Inflammatory macrophage treated with lipopolysaccharide for 1 hour (primary cell): ENCODE measurements at places on chromosomes 11 and 22.

GRCh38 chr22:29206372-29207242, 911 bp downstream of the EMID1 start:
- no peak for DNase-seq

GRCh38 chr11:24198481-24198880, 298.4 kb upstream of the LUZP2 start:
- DNase-seq = no peak

DNA sequence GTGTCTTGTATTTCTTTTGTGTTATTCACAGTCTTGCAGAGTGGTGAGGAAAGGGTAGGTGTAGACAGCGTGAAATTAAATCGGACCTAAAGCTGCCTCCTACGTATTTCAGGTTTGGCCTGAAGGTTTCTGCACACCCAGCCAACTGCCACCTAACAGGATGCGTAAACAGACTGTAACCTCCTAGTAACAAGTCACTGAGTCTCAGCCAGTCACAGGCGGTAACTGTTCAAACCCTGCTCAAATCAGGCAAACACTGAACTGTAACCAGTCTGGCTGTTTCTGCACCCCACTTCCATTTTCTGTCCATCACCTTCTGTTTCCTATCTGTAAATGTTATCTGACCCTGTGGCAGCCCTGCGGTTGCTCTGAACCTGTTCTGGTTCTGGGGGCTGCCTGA, 87.1 kb downstream of the ADAMTS15 start:
- DNase-seq = no peak

GRCh38 chr11:110374921-110375320, 54.8 kb upstream of the FDX1 start:
- DNase-seq = peak; percentile 93

- peak; percentile 35 for DNase-seq
Observed at GRCh38 chr11:57356268-57356667, 18.1 kb downstream of the P2RX3 start.

DNA sequence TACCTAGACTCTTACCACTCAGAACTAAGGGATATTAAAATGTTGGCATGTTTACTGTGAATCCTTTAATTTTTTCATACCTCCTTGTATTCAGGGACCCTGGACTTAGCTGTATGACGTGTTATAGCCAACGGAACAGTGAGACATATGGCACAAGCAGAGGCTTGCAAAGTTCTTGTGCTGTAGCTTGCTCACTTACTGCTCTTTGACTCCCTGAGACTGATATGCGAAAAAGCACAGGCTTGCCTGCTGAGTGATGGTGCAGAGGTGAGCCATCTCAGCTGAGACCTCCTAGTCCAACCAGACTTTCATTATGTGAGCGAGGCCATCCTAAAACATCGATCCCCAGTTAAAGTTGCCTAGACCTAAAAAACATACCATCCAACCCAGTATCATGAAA, 811.0 kb downstream of the METTL15 start:
- DNase-seq = no peak

- no peak for DNase-seq
Observed at GRCh38 chr22:36107436-36107835, 53.1 kb downstream of the APOL3 start.

DNA sequence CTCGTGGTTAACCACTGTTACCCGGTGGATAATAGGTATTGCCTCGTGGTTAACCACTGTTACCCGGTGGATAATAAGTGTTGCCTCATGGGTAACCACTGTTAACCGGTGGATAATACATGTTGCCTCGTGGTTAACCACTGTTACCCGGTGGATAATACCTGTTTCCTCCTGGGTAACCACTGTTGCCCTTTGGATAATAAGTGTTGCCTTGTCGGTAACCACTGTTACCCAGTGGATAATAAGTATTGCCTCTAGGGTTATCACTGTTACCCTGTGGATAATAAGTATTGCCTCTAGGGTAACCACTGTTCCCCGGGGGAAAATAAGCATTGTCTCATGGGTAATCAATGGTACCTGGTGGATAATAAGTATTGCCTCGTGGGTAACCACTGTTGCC, 15.0 kb upstream of the NXPE4 start:
- DNase-seq = no peak

- peak; percentile 59 for DNase-seq
Observed at GRCh38 chr11:47724041-47724729, 9.0 kb upstream of the AGBL2 start.

DNA sequence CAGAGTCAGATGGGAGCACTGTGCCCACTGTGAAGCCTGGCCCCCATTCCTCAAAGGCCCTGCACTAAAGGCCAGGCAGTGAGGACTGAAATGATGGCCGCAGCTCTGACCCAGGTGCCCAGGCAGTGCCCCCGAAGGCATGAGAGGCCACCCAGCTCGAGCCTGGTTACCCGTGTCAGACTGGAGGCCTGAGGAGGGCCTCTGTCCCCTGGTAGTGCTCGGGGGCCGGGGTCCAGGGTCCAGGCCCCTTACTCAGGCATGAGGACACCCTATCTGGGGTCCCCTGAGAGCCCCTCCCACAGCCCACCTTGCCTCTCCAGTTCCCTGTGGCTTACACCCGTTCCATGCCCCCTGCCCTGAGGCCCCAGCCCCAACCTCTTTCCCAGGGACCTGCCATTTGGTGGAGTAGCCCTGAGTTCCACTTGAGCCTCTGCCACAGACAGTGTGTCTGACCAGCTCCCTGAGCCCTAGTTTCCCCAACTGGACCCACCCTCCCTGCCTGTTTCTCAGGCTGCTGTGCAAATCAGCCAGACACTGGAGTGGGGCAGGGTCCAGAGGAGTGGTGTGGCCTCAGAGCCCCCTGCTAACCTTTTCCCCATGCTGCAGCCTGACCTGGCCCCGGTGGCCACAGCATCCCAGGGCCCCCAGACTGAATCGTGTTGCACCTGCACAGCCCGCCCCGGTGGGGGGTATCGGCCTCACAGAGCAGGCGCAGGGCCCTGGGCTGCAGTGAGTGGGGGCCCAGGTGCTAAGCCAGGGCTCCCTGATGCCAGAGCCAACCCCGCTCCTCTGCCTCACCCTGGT, 10.8 kb upstream of the ANKRD13D start:
- DNase-seq = no peak

DNA sequence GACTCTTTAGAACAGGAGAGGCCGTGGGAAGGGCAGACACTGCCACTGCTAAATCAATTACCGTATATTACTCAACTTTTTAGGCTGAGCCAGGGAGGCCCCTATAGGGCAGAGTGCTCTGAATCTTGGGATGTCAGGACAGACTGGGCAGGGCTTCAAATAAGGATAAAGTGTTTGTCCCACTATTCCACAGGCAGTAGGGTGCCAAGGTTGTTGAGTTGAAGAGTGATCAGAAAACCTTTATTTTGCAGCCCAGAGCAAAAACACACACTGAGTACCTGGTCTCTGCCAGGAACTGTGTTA, 1.6 kb upstream of the B4GAT1 start:
- no peak for DNase-seq

GRCh38 chr11:134405841-134406240, 6.2 kb downstream of the B3GAT1 start:
- DNase-seq = no peak

DNA sequence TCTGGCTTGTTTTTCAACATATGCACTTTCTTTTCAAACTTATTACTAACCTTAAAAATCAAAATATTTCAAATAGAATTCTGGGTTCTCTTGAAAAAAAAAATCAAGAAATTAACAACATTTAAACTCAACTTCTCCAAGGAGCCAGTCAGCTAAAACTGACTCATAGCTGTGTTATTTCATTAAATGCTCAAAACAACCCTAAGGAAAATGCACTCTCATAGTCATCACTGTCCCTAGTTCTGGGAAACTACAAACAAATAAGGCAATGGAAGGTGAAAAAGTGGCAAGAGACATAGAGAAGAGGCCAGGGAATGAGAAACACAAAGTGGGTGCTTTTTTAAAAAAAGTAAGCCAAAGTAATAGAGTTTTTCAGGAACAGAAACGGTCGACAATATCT, 4.1 kb upstream of the ARHGAP20 start:
- DNase-seq = no peak

GRCh38 chr11:129935723-129936122, 40.3 kb upstream of the NFRKB start:
- DNase-seq = no peak

- no peak for DNase-seq
Observed at GRCh38 chr11:20068691-20069090, 91.6 kb downstream of the DBX1 start.

GRCh38 chr11:76048763-76049162, 157.5 kb downstream of the WNT11 start:
- DNase-seq = no peak

- DNase-seq = no peak
Observed at GRCh38 chr11:533586-534395, 1.6 kb downstream of the HRAS start.

- DNase-seq = peak; percentile 27
Observed at GRCh38 chr11:112795142-112795815, 165.9 kb upstream of the NCAM1 start.

GRCh38 chr11:125156346-125157117, 8.0 kb upstream of the PKNOX2 start:
- DNase-seq = no peak

DNA sequence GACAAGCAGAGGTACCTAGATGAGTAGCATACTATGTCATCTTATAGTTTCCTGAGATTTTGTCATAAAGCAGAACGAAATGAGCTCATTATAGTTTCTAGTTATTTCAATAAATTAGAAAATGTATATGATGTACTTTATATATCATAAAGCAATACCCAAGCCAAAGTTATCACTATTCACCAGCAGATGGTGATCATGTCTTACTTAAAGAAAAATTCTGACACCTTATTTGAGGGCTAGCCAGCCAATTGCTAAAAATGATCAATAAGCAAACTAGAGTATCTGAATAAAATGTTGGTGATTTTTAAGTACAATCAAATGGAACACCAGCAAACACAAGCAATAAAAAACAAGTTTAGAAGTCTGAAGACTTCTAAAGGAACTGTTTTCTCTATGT, 44.1 kb downstream of the RSF1 start:
- DNase-seq = peak; percentile 11

- DNase-seq = no peak
Observed at GRCh38 chr22:31055635-31056159, 25.4 kb upstream of the SMTN start.

DNA sequence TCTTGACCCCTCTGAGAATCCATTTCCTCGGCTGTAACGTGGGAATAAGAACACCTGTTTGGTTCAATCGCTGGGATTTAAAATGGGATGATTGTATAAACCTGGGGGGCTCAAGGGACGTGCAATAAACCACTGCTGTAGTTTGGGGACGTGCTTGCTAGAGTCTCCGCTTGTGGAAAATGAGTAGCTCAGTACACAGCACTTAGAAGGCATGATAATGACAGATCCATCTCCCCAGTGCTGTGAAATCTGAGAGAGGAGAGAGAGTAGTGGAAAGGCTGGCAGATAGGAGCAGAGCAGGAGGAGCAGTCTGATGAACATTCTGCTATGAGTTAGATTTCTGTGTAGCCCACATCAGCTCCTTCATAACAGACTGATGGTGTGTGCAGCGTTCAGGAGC, 256.5 kb downstream of the MN1 start:
- DNase-seq = no peak

DNA sequence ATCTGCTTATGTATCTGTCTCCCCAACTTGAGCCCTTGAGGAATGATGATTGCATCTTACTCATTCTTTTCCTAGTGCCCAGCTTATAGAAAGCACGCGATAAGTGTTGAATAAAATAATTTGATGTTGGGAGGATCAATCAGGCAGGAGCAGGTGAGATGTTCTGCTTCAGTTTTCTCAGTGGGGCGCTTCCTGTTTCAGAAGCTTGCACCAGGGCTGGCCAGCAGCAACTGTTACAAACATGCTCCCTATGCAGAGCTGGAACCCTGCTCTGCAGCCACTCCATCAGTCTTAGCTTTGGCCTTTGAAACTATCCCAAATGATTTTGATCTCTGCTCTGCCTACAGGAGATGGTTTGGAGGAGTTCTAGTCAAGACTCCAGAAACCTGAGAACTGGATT, 3.9 kb downstream of the ENDOD1 start:
- no peak for DNase-seq

GRCh38 chr11:113729456-113729855, 23.3 kb upstream of the TMPRSS5 start:
- no peak for DNase-seq

DNA sequence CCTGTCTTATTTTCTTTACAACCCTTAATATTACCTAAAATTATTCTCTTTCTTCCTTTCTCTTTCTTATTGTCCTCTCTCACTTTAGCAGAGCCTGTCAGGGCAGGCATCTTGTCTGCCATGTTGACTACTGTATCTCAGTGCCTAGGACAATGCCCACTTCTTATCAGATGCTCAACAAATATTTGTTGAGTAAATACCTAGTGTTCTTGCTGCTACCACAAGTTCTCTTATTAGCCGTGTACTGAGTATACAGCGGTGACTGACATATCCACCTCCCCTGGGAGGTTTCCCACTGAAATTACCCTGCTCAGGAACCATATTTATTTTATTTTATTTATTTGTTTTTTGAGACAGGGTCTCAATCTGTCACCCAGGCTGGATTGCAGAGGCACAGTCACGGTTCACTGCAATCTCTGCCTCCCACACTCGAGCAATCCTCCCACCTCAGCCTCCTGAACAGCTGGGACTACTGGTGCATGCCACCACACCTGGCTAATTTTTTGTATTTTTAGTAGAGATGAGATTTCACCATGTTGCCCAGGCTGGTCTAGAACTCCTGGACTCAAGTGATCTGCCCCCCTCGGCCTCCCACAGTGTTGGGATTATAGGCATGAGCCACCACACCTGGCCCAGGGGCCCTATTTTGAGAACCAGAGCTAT, 6.7 kb downstream of the HPX start:
- no peak for DNase-seq

DNA sequence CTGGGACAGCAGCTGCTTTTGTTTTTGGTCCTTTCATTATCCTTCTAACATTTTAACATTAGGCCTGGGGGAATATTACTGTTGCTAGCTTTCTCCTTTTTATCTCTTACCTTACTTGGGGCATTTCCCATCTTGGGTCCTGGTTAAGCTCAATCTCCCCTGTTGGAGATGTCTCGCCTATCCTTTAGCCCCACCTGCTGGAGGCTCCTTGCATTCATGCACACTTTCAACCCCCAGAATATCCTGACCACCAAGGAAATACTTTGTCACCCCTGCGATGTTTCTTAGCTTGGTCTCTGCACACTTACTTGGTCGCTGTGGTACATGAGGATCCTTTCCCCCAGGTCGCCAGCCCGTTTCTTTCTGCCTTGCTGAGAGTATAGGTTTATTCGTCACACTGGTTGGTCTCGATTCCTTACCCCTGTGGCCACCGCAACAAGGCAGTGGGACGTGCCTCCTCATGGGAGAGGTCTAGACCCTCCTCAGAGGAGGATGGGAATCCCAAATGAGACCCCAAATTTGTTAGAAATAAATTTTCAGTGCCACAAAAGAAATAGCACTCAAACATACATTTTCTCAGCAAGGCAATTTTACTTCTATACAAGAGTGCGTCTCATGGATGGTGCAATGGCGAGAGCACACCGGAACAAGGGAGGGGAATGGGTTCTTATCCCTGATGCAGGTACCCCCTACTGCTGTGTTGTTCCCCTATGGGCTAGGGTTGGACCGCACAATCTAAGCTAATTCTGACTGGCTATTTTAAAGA, 5.4 kb upstream of the TXN2 start:
- DNase-seq = peak; percentile 40

GRCh38 chr22:46038516-46039430, 61.8 kb upstream of the WNT7B start:
- no peak for DNase-seq
